AG04450 (cell line): ENCODE measurements at places on chromosomes 6 and 20.

GRCh38 chr6:140002396-140003022, 628.1 kb upstream of the CITED2 start:
- DNase-seq, result no peak

DNA sequence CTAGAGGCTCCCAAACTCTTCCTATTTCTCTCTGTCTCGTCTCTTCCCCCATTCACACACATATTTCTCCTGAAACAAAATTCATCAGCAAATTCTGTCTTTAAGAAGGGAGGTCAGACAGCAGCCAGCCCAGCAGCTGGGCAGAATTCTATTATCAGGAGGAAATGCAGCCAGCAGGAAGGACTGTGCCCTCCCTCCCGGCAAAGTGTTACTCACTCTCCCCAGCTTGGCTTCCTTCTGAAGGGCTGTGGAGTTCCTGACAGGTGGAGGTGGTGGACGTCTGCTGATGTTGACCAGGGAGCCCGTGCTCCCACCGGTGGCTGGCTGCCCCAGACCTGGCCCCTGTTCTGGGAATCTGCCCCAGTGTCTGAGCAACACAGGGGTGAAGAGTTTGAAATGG, 37.3 kb downstream of the KCNB1 start:
- DNase-seq, result no peak

DNA sequence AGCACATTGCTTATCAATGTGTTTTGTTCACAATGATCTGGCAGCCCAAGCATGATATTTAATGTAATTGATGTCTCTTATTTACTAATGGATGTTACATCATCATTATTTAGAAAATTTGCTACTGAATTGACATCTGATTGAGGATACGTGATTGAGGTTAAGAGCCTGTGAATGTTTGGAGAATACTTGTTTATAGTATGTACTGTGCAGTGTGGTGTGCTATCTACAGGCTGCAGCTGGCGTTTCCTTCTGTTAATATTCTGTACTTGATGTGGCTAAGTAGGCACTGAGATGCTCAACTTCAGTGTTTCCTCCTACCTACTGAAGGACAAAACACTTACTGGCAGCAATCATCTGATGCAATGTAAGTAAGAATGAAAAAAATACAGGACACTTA, 709.6 kb upstream of the FLRT3 start:
- DNase-seq, result no peak

DNA sequence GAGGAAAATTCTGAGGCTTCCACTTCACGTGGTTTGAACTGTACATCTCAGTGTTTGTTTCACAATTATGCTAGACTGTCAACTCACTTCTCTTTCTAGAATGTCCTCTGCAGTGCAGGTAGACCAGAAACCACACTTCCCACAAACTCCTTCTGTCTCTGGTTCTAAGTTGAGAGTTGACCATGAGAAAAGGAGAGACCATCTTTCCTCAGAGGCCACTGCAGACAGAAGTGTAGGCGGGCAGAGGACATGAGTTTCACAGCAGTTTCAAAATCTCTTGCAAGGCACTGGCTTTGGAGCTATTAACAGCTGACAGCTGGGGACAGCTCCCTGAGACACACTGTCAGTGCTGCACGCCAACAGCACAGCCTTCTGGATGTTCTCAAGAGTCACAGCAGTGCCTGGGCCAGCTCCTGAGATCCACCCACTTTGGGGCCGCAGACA, 55.4 kb upstream of the MOXD1 start:
- DNase-seq, result no peak

DNA sequence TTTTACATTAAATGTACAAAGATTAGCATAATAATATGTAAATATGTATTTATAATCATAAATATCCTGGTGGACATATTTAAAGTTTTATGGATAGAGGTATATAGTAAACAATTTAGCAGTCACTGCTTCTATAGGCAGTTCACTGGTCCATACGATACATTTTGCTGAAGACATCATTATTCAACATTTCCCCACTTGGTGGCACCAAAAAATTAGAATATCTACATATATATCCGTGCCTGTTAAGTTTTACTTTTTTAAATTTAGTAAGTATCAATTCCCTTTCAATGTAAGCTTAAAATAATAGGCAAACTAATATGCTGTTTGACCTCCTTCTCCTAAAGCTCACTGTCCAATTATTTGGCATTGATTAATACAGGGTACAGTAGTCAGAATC, 64.2 kb downstream of the LMBRD1 start:
- DNase-seq, result no peak
